ENCODE measurements at places on chromosomes 2 and 18.

- no peak for DNase-seq
Measured at GRCh38 chr2:191748528-191749180, 70.7 kb downstream of the NABP1 start.

- no peak for DNase-seq
Measured at GRCh38 chr18:77658299-77658662, 408.6 kb downstream of the GALR1 start.

DNA sequence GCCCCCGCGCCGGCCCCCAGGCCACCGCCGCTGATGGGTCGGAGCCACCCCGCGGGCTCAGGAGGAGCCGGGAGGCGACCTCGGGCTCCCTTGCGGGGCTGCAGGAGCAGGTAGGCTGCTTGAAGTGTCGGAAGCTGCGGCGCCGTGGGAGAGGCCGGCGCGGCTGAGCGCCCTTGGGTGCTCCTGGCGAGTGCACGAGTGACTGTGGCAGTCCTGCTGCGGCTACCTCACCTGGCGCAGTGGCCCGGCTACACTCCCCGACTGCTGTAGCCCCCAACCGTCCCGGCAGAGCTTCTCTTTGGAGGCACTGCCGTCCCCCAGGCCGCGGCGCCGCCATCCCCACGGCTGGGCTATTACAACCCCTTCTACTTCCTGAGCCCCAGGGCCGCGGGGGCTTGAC lies 10.0 kb upstream of the LYPD6 start:
- no peak for DNase-seq

GRCh38 chr2:48905696-48906095 lies 150.2 kb upstream of the LHCGR start:
- no peak for DNase-seq

GRCh38 chr18:42268798-42269197 lies 313.8 kb downstream of the PIK3C3 start:
- DNase-seq: no peak

DNA sequence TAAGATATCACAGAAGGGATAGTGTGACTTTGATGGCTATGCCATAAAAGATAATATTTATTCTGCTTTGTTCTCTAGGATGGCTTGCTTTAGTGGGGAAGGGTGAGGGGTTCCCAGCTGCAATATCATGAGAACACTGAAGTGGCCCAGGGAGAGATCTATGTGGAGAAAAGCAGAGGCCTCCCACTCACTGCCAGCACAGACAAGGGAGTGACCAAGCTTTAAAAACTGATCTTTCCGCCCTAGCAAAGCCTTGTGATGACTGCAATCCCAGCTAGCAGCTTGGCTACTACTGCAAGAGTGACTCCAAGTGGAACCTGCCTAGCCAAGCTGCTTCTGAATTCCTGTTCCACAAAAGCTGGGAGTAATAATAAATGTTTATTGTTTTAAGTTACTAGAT lies 7.8 kb upstream of the DDX1 start:
- no peak for DNase-seq

GRCh38 chr2:98037666-98038336 lies 42.1 kb upstream of the TMEM131 start:
- DNase-seq: no peak
